PC-3 (cell line): ENCODE measurements at places on chromosomes 7 and 10.

DNA sequence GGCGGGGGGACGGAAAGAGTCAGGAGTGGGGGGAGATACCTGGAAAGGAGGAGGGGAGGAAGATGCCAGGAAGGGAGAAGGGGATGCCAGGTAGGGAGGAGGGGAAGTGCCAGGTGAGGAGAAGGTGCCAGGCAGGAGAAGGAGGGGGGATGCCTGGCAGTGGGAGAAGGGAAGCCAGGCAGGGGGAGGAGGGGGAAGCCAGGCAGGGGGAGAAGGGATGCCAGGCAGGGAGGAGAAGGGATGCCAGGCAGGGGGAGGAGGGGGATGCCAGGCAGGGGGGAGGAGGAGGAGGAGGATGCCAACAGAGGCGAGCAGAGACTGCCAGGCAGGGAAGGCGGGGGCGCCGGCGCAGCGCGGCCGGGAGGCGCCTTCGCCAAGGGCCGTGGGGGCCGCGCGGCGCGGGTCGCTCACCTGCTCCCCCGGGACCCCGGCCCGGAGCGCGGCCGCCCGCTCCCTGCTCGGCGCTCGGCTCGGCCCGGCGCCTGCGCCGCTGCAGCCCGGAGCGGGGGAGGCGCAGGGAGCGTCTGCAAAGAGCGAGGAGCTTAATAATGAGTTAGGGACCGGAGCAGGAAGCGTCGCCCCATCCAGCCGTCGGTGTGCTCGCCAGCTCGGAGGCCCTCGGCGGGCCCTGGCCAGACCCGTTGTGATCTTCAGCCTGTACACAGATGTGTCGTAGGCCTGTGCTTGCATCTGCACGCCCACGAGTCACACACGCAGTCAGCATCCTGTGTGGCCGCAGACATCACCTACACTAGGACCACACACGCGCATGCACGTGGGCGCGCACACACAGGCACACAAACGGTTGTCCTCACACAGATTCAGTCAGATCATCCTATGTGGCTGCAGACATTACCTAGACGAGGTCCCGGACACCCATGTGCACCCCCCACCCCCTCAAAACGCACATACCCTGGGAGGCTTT, 28.4 kb upstream of the SMARCD3 start:
- no peak overlapping the region for H3K27ac ChIP-seq
- DNase-seq: peak; percentile 53
- H3K4me3 ChIP-seq: peak overlapping the region; percentile 58; the same call in 1 of the 2 replicates
- no peaks in the 10 kb centered on the region for H3K36me3 ChIP-seq
- H3K4me1 ChIP-seq: no peaks in the 10 kb centered on the region; the same call in 1 of the 2 replicates
- no peaks in the 10 kb centered on the region for H3K27me3 ChIP-seq

DNA sequence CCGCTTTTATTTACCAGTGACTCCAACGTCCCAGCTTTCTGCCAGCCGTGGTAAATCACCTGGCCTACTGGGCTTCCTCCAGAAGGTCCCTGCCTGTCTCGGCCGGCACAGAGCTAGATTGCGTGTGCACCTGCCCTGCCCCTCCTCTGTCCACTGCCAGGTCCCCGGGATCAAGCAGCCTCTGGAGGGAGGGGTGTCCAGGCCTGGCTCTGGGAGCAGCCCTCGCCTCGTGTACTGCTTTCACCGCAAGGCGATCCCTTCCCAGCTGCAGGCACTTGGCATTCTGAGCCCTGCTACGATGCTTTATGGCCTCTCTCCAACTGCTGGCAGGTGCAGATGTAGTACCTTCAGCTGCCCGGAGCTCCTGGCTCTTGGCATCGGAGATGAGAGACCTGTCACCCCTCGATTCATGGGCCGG, 7.4 kb downstream of the SLC29A3 start:
- no peak for DNase-seq
- no peaks in the 10 kb centered on the region for H3K4me1 ChIP-seq
- H3K27me3 ChIP-seq: no peaks in the 10 kb centered on the region
- H3K4me3 ChIP-seq: no peak overlapping the region

DNA sequence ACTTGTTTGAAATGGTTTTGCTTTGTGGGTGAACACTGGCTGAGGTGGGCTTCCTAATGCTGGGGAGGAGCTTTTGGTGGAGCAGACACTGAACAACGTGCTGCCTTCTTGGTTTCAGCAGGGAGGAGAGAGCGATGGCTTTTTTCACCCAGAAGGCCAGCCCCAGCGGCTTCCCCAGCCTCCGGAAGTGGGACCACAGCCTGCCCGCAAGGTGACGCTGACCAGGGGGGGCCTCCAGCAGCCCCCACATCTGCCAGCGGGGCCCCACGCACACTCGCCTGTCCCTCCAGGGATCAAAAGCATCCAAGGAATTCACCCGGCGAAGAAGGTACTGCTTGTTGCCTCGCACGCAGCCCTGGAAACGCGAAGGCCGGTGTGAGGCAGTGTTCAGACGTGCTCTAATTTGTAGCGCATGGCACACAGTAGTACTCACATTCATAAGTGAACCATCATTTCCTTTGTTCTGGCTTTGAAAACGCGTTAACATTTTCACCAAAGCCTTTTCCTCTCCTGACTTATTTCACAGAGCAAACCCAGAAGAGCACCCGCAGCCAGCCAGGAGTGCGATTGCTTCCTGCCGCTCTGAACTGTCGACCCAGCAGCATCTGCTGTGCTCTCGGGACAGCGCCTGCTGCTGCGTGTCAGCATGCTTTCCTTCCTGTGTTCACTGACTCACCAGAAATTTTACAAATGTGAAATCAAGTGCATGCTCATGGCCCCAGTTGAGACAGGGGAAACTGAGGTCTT, 48.4 kb downstream of the SHH start:
- no peaks in the 10 kb centered on the region for H3K4me1 ChIP-seq
- no peaks in the 10 kb centered on the region for H3K27me3 ChIP-seq
- no peak overlapping the region for H3K4me3 ChIP-seq
- H3K27ac ChIP-seq: no peak overlapping the region

DNA sequence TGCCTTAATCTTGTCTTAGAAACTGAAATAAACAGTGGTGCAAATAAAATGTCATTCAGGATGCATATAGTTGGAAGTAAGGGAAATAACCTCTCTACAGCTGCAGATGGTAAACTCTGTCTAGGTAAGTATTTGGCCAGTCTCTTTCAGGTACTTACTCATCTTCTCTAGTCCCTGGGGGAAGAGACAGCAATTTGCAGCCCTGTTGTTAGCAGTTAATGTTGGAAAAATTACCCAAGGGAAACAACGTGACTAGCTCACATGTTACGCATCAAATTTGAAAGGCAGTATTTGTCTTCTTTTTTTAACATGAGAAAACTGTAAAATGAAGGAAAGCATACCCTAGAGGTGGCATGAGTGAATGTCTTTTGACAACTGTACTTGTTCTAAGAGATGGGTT, 3.2 kb upstream of the HUS1 start:
- peaks cover 10% of the 10 kb centered on the region for H3K4me1 ChIP-seq
- H3K27ac ChIP-seq: no peak overlapping the region
- peaks cover 6% of the 10 kb centered on the region; the same call in 1 of the 2 replicates for H3K36me3 ChIP-seq
- no peaks in the 10 kb centered on the region for H3K27me3 ChIP-seq

DNA sequence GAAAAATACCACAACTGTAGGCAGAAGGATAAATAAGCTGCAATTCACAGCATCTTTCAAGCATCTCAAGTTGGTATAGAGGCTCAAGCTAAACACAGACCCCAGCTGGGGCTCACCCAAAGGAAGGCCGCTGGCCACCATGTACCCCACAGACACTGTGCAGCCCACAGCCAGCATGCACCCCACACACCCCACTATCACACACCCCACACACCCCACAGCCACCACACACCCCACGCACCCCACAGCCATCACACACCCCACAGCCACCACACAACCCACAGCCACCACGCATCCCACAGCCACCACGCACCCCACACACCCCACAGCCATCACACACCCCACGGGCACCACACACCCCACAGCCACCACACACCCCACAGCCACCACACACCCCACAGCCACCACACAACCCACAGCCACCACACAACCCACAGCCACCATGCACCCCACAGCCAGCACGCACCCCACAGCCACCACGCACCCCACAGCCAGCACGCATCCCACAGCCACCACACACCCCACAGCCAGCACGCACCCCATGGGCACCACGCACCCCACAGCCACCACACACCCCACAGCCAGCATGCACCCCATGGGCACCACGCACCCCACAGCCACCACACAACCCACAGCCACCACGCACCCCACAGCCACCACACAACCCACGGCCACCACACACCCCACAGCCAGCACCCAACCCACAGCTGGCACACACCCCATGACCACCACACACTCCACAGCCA, 214.7 kb downstream of the DNAJB6 start:
- peaks cover 19% of the 10 kb centered on the region for H3K4me1 ChIP-seq
- H3K4me3 ChIP-seq: no peak overlapping the region
- no peak overlapping the region for H3K27ac ChIP-seq
- H3K27me3 ChIP-seq: no peaks in the 10 kb centered on the region

DNA sequence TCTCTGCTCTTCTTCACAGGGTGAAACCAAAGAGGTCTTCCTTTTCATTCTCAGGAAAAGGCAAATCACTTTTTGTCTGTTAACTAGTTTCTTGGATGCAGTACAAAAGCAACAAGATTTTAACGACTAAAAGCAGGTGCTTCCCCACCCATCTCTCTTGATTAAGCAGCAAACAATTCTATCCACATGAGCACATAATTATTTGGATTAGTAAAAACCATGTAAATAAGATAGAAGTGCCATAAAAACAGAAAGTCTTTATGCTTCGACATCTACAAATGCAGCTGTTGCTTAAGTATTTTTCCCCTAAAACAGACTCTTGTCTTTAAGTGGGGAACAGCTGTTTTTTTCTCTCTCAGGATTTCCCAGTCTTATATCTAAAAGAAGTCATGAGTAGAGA, 37.4 kb downstream of the USP54 start:
- H3K4me3 ChIP-seq: no peak overlapping the region
- H3K36me3 ChIP-seq: no peaks in the 10 kb centered on the region; the same call in none of the 2 replicates
- H3K4me1 ChIP-seq: no peaks in the 10 kb centered on the region
- H3K27ac ChIP-seq: no peak overlapping the region
- no peaks in the 10 kb centered on the region for H3K27me3 ChIP-seq
